ENCODE measurements at places on chromosomes 1 and 21. TPM values are rescaled to one million over a fixed set of nuclear protein-coding genes. Genes with fewer than 3 reads are reported as not detected.
A peak's percentile ranks its signal among the peaks of the same experiment; 100 is the strongest.

Gene PLA2G2C
- total RNA-seq = 0.44 TPM

Gene PACC1
- total RNA-seq = 9.6 TPM

Gene RNF186
- total RNA-seq = not detected

Gene RUNX3
- total RNA-seq = 153 TPM

Gene SEC16B
- not detected for total RNA-seq

Gene SNRNP40
- 96.4 TPM for total RNA-seq

Gene ORC1
- total RNA-seq = 42.5 TPM

Gene CBR1
- total RNA-seq = 47.2 TPM

Gene IFI44
- total RNA-seq = 56.1 TPM

GRCh38 chr1:104768466-104768865, 1018.8 kb downstream of the AMY1C start:
- DNase-seq = no peak
- H3K4me1 ChIP-seq = no peaks in the 10 kb centered on the region
- no peak overlapping the region for H3K27ac ChIP-seq
- no peaks in the 10 kb centered on the region for H3K27me3 ChIP-seq
- H3K4me3 ChIP-seq = no peak overlapping the region

DNA sequence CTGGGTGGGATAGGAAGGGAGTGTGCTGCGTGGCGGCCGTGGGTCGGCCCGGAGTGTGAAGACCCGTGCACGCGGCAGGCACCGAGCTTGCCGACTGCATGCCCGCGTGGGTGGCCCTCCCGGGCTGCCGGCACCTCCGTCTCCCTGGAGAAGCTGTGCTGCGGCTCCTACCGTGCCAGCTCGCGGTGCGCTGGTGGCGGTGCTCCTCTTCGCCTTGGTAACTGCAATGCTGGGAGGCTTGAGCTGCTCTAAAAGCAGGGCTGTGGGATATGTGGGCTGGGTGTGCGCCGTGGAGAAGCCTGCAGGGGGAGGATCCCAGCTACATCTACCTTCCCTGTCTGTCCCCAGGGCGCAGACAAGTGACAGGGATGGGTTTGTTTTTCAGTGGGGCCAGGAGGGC, 2.4 kb downstream of the GABRD start:
- H3K36me3 ChIP-seq = no peaks in the 10 kb centered on the region
- H3K27me3 ChIP-seq = peaks cover 46% of the 10 kb centered on the region
- DNase-seq = no peak
- no peak overlapping the region for H3K4me3 ChIP-seq
- H3K4me1 ChIP-seq = peaks cover 3% of the 10 kb centered on the region
- no peak overlapping the region for H3K27ac ChIP-seq

- peaks cover 13% of the 10 kb centered on the region for H3K4me1 ChIP-seq
- DNase-seq = peak; percentile 66
- H3K27ac ChIP-seq = no peak overlapping the region
- peak overlapping the region; percentile 71 for H3K4me3 ChIP-seq
Measured at GRCh38 chr1:92784021-92784638, 778 bp downstream of the EVI5 start.

GRCh38 chr1:115332813-115333608, 5.0 kb downstream of the NGF start:
- H3K27ac ChIP-seq = no peak overlapping the region
- H3K4me3 ChIP-seq = no peak overlapping the region
- H3K36me3 ChIP-seq = no peaks in the 10 kb centered on the region
- DNase-seq = peak; percentile 45

DNA sequence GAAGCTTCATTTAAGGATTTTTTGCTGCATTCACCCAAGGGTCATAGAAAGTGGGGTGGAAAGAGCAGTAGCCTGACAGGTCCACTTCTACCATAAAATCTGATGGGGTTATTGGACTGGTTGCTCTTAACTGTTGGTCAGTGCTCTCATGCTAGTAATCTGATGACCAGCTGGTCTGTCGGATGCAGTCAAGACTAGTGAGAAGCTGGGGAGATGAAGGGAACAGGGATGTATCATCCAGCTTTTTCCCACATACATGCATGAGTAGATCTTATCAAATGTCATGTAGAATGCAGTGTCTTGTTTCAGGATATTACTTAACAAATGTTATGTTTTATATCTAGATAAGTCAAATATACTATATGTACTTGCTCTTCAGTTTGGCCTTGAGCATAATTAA, 11.1 kb downstream of the ATP1B1 start:
- no peak overlapping the region for H3K4me3 ChIP-seq
- H3K4me1 ChIP-seq = peaks cover 13% of the 10 kb centered on the region
- no peak overlapping the region for H3K27ac ChIP-seq
- no peak for DNase-seq

- H3K36me3 ChIP-seq = no peaks in the 10 kb centered on the region
- H3K4me3 ChIP-seq = no peak overlapping the region
- no peak for DNase-seq
- H3K27ac ChIP-seq = no peak overlapping the region
- peaks cover 14% of the 10 kb centered on the region for H3K27me3 ChIP-seq
Measured at GRCh38 chr1:115814685-115815398, 26.1 kb downstream of the NHLH2 start.

GRCh38 chr1:235503403-235504121, 690 bp downstream of the B3GALNT2 start:
- peak overlapping the region; percentile 55 for H3K27ac ChIP-seq
- H3K4me1 ChIP-seq = peaks cover 32% of the 10 kb centered on the region
- H3K4me3 ChIP-seq = peak overlapping the region; percentile 89
- no peaks in the 10 kb centered on the region for H3K36me3 ChIP-seq

- DNase-seq = no peak
- H3K4me3 ChIP-seq = no peak overlapping the region
- H3K27me3 ChIP-seq = peaks cover 21% of the 10 kb centered on the region
- H3K4me1 ChIP-seq = no peaks in the 10 kb centered on the region
- no peak overlapping the region for H3K27ac ChIP-seq
Measured at GRCh38 chr1:3763351-3764125, 9.0 kb upstream of the SMIM1 start.

GRCh38 chr1:222844411-222844779, 29.6 kb downstream of the DISP1 start:
- H3K27ac ChIP-seq = no peak overlapping the region
- no peaks in the 10 kb centered on the region for H3K36me3 ChIP-seq
- H3K4me1 ChIP-seq = no peaks in the 10 kb centered on the region
- no peaks in the 10 kb centered on the region for H3K27me3 ChIP-seq

DNA sequence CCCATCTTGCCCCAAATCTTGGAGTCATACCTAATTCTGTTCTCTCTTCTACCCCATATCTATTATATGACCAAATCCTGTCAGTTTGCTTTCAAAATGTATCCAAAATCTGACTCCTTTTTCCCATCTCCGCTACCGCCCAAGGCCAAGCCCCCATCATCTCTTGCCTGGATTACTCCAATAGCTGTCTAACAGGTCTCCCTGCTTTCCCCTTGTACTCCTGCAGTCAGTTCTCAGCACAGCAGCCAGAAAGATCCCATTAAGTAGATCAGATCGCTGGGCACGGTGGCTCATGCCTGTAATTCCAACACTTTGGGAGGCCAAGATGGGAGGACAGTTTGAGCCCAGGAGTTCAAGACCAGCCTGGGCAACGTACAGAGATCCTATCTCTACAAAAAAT, 19.8 kb downstream of the IQGAP3 start:
- DNase-seq = no peak
- no peak overlapping the region for H3K4me3 ChIP-seq
- H3K4me1 ChIP-seq = peaks cover 2% of the 10 kb centered on the region
- H3K27ac ChIP-seq = no peak overlapping the region
- no peaks in the 10 kb centered on the region for H3K27me3 ChIP-seq

DNA sequence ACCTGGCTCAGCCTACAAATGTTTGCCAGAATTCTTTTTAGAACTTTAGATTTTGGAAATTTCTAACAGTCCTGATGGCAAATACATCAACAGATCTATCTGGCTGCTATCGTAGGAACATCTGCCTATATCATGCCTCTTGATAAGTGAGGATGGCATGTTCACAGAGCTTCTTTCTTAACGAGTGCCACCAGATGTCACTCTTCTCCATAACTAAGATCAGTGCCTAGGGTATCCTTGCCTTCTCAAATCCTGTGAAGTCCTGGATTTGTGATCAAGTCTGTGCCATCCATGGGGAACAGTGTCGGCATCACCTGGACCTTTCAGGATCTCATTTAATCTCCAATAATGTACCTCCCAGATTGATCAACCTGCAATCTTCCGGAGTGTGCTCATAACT, 36.5 kb upstream of the CD5L start:
- H3K36me3 ChIP-seq = no peaks in the 10 kb centered on the region
- no peak for DNase-seq
- H3K4me1 ChIP-seq = no peaks in the 10 kb centered on the region
- H3K27ac ChIP-seq = no peak overlapping the region
- peaks cover 16% of the 10 kb centered on the region for H3K27me3 ChIP-seq

GRCh38 chr1:89975540-89976125, 19.3 kb upstream of the ZNF326 start:
- H3K27ac ChIP-seq = no peak overlapping the region
- no peaks in the 10 kb centered on the region for H3K4me1 ChIP-seq

GRCh38 chr1:188237573-188238348, 1409.0 kb downstream of the PLA2G4A start:
- no peaks in the 10 kb centered on the region for H3K4me1 ChIP-seq
- no peaks in the 10 kb centered on the region for H3K36me3 ChIP-seq
- H3K27me3 ChIP-seq = no peaks in the 10 kb centered on the region
- H3K27ac ChIP-seq = no peak overlapping the region
- no peak overlapping the region for H3K4me3 ChIP-seq

Measured in activated CD4-positive, alpha-beta memory T cell treated with anti-CD3 and anti-CD28 coated beads for 36 hours (primary cell).